ENCODE measurements at places on chromosomes 2 and 18. TPM values are rescaled to one million over a fixed set of nuclear protein-coding genes. Genes with fewer than 3 reads are reported as not detected.

The LOXHD1 gene
- total RNA-seq: not detected

The ARMC9 gene
- 16.4 TPM for total RNA-seq

The STEAP3 gene
- 32.3 TPM for total RNA-seq

DNA sequence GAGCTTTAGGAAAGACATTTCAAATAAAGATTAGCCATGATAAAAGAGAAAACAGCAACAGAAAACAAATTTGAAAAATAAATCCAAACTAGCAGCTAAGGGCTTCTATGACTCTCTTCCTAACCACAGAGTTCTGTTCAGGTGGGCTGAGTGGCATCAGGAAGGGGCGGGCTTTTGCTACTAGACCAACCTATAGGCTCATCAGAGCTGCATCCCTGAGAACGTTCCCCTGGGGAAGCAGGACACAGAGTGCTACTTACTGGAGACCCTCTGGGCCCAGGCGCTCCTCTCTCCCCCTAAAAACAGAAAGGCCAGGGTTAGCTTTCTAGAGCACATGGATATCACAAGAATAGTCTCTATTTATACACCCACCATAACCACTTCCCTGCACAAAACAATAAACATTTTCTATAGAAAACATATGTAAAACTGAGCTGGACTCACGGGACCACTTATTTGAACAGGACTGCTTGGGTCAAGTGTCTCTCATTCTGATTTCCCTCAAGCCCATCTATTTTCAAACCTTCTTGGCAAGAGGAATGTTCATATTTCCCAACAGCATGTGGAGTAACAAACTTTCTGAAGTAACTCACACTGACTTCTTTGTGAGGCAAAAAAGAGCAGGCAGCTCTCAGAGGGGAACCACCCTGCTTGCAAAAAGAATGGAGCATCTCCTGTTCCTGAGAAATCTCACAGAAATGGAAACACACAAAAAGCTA lies 78.9 kb upstream of the LMAN1 start:
- DNase-seq: no peak

GRCh38 chr2:138020432-138020831 lies 56.2 kb downstream of the HNMT start:
- no peak for DNase-seq

DNA sequence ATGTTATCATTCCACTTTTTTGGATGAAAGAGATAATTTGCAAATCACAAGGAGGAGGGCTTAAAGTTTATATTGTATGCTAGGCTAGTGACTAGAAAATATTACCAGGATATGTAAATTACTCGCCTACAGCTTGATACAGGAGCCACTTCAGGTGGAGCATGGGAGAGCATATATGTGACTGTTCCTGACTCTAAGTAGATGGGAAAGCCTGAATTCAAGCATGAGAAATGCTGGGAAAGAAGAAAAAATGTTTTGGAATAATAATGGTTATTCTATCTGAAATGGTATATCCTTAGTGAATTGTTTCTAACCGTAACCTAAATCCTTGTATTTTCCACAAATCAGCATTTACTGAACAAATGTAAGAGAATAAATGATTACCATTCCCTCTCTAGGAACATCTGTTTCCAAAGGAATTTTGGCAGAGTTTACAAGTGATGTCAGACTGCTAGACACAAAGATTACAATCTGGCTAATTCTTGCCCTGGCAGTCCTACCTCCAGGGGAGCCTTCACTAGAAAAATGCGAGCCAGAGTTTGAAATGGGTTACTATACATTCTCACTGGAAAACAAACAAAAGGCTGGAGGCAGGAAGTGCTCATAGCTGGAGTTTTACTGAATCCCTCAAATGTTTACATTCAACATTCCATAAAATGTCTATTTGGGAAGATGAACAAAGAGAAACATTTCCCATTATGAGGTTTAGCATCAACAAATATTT lies 129.4 kb upstream of the MAPRE2 start:
- DNase-seq: no peak

GRCh38 chr2:55364189-55365055 lies 55.2 kb downstream of the CCDC88A start:
- DNase-seq: no peak

DNA sequence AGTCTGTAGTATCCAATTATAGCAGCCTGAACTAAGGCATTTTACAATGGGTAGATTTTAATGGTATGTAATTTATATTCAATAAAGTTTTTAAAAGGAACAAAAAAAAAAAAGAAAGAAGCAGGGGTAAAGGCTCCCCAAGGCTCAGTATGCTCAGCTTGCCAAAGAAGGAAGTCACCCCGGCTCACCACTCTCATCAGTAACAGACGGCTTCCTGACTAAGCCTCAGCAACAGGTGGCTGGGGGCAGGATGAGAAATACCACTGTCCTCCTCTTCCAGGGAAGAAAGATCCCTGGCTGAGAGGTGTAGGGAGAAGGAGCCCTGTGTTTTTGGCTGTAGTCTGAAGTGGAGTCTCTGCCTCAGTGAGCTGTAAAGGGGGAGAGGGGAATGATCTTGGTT lies 121.2 kb downstream of the ARHGEF4 start:
- no peak for DNase-seq

GRCh38 chr2:64442801-64443429 lies 11.0 kb upstream of the LGALSL start:
- no peak for DNase-seq

DNA sequence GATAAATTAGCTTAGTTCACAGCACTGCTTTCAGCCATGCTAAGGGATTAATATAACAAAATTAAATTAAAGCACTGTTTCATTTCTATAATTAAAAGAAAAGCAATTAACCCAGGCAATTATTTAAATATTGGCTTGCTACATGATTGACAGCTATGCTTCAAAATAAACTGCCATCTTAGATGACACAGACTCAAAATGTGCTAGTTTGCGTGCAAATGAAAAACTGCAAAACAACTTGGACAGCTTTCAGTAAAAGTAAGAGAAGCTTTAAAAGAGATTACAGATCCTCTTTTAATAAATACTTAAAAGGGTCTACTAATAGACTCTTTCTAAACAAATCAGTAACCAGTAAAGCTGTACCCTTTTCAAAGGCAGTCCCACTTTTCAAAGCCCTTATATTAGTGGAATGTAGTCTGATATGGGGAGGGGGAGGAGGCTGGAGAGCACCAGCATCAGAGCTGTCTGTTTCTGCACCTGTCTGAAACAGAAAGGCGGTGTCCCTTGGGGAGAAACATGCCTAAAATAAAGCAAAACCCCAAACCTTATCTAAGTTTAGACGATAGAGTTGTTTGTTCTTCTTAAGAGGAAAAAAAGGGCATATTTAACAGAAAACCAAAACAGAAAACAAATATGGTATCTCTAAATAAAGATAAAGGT lies 20.8 kb downstream of the EIF2AK3 start:
- DNase-seq: no peak

- DNase-seq: no peak
These were observed 120.0 kb downstream of the GALR1 start for GRCh38 chr18:77369644-77370043.

GRCh38 chr2:41722668-41723369 lies 325.0 kb upstream of the PKDCC start:
- DNase-seq: no peak

DNA sequence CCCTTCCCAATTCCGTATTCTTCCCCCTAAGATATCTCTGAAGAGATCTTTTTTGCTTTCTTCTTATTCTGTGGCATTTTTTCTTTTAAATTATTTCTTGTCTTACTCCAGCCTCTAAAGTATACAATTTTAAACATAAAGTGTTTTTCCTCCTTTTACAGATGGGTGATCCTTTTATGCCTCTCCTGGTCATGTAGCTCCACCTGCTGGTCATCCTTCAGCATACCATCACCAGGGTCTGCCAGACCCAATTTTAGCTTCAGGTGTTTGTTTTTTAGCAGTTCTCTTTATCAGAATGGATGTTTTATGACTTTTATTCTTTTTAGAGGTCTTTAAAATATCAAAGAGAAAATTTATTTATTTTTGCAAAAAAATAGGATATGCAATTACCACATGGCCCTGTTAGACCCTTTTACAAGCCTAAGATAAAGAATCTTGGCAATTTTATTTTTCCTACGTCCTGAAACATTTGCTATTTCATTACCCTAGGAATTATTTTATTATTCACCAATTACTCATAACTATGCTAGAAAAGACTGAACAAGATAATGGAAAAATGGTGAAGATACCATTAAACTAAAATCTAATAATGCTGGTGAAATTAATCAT lies 55.5 kb downstream of the PIGN start:
- DNase-seq: peak; percentile 35

DNA sequence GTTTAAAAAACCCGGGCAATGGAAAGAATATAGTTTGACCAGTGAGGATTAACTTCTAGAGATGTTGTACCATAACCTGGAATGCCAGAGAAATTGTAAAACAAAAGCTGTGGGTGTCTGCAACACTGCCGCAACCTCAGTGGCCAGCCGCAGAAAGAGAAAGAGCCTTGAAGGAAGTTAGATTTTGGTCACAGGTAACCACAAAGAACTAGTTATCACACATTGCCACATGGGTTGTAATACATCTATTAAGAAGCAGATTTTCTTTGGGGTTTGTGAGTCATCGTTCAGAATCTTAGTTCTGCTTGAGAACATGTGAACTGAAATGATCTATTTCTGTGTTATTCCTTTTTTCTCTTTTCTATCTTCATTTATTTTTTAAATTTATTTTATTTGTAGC lies 222.9 kb upstream of the AGAP1 start:
- DNase-seq: no peak

GRCh38 chr2:154495455-154495868 lies 203.0 kb upstream of the KCNJ3 start:
- no peak for DNase-seq

DNA sequence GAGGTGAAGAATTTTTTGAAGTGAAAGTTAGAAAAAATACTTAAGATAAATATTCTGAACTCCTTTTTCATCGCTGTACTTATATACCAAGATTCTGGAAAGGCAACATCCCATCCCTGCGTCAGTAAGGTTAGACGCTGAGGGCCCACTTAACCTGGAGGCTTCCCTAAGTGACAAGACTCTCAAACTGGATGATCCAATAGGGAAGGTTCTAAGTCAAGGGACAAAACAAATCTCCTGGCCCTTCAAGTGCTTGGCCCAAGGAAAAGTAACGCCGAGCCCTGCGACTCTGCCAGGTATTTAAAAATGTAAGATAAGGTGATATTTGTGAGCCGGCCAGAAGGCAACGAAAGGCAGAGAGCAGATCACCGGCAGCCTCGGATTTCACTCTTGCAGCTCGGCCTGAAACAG lies 1.3 kb downstream of the STK39 start:
- DNase-seq: no peak

DNA sequence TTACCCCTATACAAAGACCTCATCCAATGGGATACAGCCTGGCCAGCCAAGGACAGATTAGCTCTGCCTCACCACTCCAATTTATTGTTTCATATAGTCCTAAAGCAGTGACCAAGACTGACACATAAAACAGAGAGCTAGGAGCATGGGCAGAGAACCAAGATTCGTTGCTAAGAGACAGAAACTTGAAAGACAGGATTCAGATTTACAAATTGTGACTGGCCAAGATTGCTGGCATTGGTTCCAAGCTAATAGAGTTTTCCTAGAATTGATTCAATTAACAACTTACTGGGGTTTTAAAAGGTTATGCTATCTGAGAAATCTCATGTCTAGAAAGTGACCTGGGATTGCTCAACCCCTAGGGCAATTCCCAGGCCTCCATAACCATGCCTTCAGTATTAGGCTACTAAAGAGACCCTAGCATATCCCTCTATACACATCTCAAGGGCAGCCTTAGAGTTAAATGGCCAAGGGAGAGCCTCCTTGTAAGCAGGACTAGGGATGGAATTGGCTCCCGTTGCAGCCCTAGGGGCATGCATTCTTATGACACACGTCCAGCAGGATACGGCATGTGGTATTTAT lies 75.6 kb downstream of the ICOS start:
- DNase-seq: no peak

Measured in HCT116 (cell line).